ENCODE measurements at places on chromosomes 16 and 17.

- DNase-seq: no peak
Observed at GRCh38 chr16:58284469-58284868, 10.4 kb downstream of the PRSS54 start.

- DNase-seq: no peak
Observed at GRCh38 chr16:87015021-87015420, 302.2 kb downstream of the C16orf95 start.

GRCh38 chr17:8138374-8138671 lies 13.9 kb downstream of the PER1 start:
- no peak for DNase-seq

- peak; percentile 85 for DNase-seq
Observed at GRCh38 chr17:42287977-42288802, at the start of gene STAT5A. TSS of gene STAT5A (plus strand) at chr17:42288498. CDS start at chr17:42289412, 914 bp downstream.

DNA sequence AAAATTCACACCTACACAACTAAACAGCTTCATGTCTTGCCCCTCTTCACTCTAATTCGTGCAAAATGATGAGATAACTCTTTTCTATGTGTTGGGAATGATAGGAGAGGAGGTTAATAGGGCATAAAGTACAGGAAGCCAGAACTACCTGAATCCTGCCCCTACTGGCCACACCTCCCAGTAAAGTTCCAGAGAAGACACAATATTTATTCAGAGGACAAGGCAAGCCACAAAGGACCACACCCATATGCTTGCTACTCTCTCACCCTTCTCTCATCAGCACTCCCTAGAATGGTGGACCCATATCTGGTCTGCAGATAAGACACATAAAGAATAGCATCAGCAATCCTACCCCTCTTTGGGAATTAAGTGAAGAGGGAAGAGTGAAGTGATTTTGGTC lies 74.6 kb downstream of the ZNF18 start:
- no peak for DNase-seq

DNA sequence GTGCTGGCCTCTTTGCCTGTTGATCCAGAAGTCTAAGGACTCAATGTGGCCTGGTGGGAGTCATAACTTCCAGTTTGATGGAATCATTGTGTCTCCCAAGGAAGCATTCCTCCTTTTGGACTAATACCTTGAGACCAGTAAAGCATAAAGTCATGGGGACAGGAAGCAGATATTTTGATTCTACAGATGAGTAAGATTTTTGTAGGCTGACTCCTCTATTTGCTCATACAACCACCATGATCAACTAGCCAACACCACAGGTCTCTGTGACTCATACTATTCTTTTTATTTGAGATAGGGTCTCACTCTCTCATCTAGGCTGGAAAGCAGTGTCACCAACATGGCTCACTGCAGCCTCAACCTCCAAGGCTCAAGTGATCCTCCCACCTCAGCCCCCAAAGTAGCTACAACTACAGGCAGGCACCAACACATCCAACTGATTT lies 6.2 kb downstream of the MT2A start:
- DNase-seq: no peak

DNA sequence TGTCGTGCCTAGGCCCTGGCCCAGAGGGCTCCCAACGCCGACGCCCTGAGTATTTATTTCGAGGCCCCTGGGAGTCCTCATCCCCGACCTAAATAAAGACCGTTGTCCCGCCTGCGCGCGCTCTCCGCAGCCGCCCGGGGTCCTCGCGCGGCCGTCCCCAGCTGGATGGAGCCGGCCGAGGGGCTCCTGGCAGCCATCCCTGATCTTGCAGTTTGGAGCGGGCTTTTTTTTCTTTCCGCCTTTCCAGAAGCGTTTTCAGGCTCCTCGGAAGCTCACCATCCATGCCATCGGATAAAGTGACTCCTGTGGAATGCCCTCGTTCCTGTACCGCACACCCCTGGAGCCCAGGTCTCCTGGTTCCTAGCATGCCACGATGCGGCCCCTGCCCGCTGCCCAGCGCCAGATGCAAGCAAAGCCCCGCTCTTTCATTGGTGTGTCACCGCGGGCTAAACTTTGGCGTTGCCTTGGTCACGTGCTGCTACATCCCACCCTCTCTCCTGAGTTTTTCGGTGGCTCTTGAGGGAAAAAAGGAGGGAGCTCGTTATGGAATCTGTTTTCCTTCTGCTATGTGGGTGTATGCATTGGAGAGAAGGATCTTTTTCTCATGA lies 716 bp downstream of the TMEM94 start:
- DNase-seq: no peak

DNA sequence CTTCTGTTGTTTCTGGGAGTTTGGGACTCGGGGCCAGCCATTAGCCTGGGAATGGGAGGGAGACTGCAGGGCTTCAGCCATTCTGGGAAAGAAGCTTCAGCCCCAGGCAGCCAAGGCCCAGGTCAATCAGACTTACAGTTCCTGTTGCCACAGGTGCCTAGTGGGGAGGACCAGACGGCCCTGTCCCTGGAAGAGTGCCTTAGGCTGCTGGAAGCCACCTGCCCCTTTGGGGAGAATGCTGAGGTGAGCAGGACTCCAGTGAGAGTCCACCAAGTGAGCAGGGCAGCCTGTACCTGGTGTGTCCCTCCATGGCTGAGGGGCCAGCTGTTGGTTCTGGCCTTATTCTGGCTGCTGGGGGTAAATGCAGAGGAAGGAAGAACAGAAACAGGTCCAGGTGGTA lies 8.7 kb downstream of the NFE2L1 start:
- DNase-seq: no peak

DNA sequence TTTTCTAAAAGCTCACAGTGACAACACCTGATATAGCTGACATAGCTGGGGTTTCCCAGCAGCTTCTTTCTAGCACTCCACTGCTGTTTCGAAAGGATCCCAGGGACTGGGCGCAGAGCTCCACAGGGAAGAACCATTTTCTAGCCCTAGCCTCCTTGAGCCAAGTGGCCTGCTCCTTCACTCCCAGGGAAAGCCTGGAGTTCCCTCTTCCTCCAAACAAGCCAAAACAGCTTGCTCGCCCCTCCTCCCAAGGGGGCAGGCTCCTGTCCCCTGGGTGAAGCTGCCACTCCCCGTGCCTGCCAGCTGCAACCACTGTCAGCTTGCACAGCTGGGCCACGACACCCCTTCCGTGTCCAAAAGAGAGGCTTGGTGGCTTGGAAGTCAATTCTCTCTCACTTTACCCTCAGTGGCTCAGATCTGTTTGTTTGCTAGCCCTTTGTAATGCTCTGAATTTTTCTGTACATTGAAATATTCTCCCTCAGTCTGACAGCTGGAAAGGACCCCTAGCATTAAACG lies 59.8 kb downstream of the CYTH1 start:
- peak; percentile 42 for DNase-seq

- DNase-seq: no peak
Observed at GRCh38 chr16:70520612-70521297, 2.6 kb downstream of the COG4 start.
